ENCODE measurements at places on chromosomes 12 and 14. TPM values are rescaled to one million over a fixed set of nuclear protein-coding genes. Genes with fewer than 3 reads are reported as not detected.

DNA sequence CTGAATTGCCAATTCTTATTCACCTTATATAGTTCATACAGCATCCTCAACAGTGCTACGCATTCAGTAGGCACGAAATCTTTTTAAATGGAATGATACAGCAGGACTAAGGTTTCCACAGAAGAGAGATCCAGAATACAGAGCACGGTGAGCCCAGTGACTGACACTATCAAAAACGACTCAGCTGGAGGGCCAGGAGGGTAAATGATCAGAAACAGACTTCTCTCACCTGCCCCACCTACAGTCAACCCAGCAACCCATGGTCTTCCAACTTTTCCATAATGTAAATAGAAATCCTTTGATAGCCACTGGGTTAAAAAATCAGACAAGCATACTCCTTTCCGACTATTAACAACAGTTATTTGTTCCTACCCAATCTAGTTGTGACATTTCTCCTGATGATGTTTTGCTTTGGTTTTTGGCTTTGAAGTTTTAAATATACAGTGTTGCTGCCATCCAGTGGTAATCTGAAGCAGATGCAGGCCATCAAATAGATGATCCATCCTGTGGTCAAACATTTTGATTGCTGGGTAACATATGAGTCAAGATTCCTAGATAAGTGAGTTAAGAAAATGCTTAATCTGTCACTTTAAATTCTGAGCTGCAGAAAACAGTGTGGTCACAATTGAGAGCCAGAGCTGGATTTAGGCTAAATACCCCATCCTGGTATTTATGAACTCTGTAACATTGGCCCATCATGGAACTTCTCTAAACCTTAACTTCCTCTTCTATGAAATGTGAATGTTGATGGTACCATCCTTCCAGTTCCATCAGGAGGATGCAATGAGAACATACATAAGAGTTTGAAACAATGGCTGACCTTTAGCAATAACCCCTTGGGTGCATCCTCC, 42.0 kb downstream of the GPHB5 start:
- no peak for DNase-seq

DNA sequence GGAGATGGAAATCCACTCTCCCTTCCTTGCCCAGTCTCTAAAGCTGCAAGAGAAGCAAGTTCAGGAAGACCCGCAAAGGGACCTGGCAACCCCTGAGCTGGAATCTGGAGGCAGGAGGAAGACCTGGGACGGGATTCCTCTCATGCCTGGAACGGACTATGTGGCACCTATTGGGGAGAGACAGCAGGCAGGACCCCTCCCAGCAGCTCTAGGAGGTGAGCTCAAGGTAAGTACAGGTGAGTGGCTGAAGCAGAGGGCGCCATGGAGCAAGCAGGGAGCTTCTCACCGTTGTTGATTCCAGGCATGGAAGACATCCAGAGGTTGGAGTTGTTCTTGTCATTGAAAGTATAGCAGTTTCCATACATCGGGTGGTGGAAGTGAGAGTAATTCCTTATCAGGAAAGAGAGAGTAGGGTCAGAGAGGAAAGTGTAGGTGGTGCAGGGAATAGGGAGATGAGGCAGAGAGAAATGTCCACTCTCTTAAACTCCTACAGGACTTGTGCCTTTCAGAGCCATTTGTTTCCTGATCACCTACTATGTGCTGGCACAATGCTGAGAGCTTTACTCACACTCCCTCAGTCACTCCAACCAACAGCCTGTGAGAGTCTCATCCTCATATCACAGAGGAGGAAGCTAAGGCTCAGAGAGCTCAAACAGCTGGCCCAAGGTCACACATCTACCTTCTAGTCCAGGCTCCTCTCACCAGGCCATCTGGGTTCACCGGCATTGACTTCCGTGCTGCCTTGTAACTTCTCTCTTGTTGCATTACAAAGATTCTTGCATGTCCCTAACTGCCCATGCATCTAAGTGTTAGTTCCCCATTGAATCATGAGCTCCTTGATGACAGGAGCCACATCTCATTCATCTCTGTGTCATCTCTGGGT, 13.9 kb upstream of the TNFRSF1A start:
- DNase-seq, result no peak

- no peak for DNase-seq
Observed at GRCh38 chr12:27083861-27084394, 1.6 kb upstream of the C12orf71 start.

DNA sequence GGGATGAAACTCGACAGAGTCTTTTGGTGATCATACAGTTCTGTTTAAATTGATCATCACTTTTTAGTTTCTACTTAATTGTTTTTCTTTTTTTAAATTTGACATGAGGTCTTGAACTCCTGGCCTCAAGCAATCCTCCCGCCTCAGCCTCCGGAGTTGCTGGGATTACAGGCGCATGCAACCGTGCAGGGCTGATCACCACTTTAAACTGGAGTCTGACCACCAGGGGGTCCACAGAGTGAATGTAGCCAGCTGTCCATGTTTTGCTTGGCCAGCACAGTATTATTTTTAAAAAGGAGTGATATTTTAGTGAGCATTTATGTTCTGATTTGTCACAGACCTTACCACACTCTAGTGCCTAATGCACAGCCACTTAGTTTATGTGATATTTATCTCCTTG, 10.7 kb downstream of the DAAM1 start:
- DNase-seq, result no peak

DNA sequence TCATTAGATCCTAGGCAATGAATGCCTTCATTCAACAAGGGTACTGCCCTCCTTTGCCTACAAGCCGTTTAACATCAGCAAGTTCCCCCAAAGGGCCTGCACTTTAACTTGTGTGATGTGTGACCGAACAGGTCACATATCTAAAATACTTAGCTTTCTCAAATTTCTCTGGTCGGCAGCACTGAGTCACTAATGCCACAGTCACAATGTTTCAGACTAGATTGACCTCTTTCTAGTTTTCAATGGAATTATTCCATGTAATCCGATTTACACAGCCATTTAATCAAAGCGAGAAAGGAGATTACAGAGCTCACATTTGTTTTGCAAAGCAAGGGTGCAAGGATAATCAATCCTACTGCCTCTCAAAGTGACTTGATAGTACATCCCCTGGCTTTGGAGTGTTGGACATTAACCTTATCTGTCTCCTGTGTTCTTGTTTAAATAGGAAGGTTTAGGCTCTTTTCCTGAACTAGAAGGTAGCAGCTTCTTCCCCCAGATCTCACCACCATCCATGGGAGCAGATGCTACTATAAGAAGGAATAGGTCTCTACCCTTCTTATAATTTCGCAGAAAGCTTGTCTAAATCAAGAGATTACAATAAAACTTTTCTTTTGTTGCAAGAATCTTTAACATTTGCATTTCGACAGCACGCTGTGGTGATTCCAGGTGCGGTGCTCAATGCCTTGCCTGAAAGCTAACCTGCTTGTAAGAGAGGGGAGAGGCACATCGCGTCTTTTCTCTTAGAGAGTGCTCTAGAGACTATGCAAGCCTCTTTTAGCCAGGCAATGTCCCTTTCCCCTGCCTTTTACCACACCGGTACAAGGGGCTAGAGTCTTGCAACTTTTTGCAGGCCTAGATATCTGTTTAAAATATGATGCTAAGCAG, 1.8 kb downstream of the KITLG start:
- DNase-seq, result no peak

- no peak for DNase-seq
Observed at GRCh38 chr12:42742716-42743115, 153.2 kb upstream of the PRICKLE1 start.

DNA sequence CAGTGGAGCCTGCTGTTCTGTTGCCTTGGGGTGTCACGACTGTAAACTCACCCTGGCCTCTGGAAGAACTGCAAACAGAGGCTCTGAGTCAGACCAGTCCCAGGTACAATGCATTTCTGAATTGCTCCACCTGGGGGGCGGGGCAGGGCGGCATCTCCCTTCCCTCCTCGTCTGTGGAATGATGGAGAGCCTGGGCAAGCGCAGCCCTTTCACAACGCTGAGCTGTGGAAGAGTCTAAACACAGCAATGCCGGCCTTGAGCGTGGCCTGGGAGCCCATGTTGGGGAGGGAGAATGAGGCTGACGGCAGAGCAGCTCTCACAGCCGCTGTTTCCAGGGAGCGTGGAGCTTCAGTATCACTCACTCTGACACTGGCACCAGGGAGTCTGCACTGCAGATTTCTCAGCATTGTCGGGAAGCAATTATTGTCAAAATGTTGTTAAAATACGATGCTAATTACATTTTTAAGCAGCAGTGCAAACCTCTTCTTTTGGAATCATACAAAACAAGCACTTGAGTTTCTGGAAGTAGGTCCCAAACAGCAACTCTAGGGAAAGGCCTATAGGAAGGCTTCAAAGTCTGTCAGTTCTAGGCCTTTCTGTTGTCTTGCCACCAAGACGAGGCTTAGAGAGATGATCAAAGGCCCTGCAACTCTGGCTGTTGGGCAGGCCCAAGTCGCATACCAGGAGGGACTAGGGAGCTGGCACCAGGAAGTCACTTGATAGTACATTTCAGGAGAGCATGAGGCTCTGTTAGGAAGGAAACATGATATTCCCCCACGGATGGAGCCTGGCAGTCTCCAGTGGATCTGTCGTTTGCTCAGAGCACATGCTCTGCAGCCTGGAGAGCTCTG, 244.0 kb upstream of the FKBP4 start:
- no peak for DNase-seq

DNA sequence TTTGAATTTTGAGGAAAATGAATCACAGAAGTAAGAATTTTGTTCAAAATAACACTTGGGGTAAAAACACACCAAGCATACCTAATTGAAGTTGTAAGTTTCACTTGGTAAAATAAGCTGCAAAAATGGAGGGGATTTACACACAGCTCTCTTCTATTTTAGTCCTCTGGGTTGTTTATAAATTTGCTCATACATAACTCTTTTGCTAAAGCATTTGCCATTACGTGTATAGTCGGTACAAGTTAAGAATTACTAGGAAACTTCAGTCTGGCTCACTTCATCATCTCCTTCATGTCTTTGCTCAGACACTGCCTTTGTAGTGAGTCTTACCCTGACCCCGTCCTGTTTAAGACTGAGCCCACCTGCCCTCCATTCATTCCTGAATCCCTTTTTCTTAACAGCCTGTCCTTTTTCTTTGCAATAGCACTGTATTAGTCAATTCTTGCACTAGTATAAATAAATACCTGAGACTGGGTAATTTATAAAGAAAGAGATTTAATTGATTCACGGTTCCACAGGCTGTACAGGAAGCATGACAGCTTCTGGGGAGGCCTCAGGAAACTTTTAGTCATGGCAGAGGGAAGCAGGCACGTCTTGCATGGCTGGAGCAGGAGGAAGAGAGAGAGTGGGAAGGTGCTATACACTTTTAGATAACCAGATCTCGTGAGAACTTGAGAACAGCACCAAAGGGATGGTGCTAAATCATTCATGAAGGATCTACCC, 451.1 kb downstream of the PCNX1 start:
- no peak for DNase-seq

DNA sequence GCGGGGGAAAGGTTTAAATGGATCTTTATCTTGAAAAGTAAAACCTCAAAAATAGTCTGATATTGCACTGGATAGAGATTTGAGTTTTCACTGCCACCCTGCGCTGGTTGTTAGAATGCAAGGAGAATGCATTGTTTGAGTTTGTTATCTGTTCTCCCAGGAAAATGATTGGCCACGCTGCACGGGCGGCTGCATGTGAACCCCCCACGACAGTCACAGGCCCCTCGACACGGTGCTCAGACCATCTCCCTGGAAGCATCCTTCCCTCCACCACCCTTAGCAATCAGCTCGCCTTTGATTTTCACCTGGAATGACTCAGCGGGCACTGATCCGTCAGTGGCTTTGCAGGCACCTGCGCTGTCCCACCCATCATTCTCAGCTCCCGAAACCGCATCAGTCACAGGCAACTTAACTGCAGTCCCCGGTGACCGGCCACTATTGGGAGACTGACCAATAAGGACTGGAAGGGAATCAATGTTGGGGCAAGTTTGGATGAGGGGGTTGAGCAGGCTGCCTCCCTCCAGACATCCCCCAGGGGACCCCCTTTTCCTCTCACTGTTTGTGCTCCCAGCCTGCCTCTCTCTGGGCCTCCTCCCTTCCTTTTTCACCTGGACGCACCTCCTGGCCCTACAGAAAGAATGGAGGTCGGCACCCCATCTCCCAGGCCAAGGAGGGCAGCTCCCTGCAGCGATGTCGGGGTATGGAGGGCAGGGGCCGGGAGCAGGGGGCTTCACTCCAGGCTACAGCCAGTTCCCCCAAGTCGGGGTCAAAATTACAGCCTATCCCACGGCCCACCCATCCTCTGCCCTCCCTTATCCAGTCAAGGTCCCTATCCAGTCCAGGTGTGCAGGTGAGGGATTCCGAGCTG, 28.5 kb upstream of the C14orf180 start:
- no peak for DNase-seq

DNA sequence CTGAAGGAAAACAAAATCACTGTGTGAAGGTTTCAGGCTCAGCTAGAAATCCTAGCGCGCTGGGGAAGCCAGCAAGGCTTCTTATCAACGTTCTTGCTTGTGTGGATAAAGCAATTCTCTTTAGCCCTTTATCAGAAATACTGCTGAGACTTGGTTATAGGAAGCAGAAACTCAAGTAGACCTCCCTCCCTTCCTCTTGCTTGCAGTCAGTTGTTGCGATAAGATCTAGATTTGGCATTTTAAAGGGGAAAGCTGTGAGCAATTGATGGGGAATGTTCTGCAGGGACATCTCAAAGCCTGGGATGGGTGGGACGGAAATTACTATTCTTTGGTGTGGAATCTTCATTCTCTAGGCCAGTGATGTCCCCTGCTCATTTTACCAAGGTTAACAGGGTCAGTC, 76.4 kb upstream of the ANO4 start:
- no peak for DNase-seq

DNA sequence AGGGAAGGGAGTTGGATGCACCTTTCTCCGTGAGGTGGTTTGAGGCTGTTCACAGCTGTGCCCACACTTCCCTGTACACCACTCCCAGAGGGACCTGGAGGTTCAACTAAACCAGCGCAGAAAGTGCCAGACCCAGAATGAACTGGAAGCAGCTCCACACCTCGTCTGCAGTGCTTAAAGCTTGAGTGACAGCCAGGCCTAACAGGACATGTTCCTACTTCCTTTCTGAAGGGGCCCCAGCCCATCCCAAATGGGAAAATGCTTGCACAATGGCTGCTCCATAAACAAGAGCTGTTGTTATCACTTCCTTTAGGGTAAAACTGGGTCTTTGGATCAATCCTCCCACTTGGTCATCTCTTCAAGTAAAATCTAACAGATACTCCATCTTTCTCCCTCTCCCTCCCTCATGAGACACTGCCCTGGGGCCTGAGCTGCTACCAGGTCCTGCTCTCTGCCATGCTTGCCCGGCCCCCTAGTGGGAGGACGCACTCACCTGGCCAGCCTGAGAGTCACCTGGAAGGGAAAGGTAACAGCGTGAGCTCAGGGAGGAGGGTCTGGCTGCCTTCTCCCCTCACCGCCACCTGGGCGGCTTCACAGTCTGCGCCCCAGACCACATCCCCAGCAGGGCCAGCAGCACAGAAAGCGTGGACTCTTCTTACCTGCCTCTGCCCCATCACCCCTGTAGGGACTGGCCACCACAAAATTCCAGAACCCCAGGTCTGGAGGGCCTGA, 33.5 kb downstream of the ISCA2 start:
- no peak for DNase-seq

- no peak for DNase-seq
Observed at GRCh38 chr12:32437095-32437515, 37.7 kb downstream of the FGD4 start.

- no peak for DNase-seq
Observed at GRCh38 chr12:45231515-45232145, 15.7 kb downstream of the ANO6 start.

GRCh38 chr12:85325442-85325841, 45.4 kb downstream of the ALX1 start:
- DNase-seq, result no peak

METTL25 gene
- total RNA-seq, result 7.8 TPM

LRP1-AS gene
- total RNA-seq, result 0.46 TPM

TSHR gene
- not detected for total RNA-seq

CD163L1 gene
- 0.69 TPM for total RNA-seq

RPL36AL gene
- 186 TPM for total RNA-seq

FLVCR2 gene
- 50.6 TPM for total RNA-seq

SYNDIG1L gene
- 1.1 TPM for total RNA-seq

ATN1 gene
- total RNA-seq, result 144 TPM

Measured in endothelial cell (in vitro differentiated cells).